ENCODE measurements at places on chromosomes 1 and 21.
A peak's percentile ranks its signal among the peaks of the same experiment; 100 is the strongest.

GRCh38 chr1:176479971-176480370 lies 17.0 kb downstream of the PAPPA2 start:
- DNase-seq, result no peak

DNA sequence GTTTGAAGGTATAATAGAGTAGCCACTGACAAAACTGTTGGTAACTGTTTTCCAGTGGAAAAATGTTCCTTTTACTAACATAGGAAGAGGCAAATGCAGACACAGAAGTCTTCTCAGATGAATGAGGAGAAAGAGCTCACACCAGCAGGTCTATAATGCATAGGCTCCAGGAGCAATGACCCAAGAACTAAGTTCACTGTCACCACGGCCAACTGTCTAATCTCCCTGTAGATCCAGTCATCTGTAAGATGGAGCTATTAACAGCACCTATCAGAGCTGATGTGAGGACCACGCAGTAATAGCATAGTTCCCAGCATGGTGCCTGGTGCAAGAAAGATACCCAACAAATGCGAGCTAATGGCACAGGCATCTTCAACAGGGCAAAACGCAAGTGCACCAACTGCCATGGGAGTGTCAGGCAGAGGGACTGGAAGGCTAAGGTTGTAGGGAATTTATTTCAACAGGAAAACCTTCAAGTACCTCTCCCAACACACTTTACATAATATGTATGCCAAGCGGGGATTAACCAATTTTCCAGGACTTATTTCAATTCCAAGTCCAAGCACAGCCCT lies 12.9 kb downstream of the GNB1 start:
- no peak for DNase-seq

GRCh38 chr21:38843806-38844503 lies 38.2 kb downstream of the ETS2 start:
- peak; percentile 83 for DNase-seq

DNA sequence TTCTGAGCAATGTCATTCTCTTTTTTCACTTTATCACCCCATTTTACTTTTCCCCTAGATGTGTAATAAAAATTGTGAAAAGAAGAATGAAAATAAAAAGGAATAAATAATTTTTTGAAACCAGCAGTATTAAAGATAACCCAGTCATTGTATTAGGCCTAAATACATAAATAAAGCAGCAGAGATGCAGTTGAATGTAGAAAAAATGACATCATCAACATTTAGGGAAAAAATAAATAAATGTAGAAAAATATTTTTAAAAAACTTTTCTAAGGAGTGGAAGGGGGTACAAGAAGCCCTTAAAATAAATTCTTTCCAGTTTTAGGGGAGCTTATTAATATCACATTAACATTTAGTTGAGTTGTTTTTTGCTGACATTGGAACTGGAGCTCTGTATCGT lies 15.3 kb upstream of the ENAH start:
- DNase-seq, result no peak

GRCh38 chr1:220323717-220324116 lies 51.5 kb upstream of the RAB3GAP2 start:
- DNase-seq, result no peak

DNA sequence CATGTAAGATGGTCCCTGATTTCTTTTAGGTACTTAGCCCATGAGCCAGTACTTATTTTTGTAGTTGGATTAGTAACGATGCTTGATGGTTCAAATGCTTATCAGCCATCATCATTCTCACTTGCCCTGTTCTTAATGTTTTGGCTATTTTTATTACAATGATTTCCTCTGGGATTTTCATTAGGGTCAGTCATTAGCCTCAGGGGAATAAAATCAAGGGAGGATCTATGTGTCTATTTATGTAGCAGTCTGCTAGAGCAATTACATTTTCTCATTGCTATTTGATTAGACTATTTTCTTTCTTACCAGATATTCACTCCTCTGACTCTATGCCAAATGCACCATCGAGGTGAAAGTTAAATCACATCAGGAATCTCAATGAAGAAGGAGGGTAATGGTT lies 10.9 kb upstream of the CCT8 start:
- DNase-seq, result no peak

GRCh38 chr1:156241926-156242325 lies at the start of gene BGLAP:
BGLAP (plus strand) TSS chr1:156242184; CDS start chr1:156242232, 48 bp downstream.
- no peak for DNase-seq

GRCh38 chr21:31443736-31444521 lies 99.9 kb upstream of the TIAM1 start:
- no peak for DNase-seq

DNA sequence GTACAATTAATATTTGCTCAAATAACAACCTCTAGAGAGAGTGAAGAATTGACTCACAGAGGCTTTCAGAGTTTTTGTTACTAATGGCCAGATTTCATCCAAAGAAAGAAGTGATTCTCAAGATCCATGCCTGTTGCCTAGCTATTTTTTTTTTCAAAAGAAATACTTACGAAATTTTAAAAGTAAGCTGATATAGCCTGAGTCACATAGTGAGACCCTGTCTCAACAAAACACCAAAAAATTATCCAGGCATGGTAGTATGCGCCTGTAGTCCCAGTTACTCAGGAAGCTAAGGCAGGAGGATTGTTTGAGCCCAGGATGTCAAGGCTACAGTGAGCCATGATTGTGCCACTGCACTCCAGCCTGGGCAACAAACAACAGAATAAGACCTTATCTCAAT lies 14.6 kb downstream of the PALMD start:
- no peak for DNase-seq

- DNase-seq, result no peak
Measured at GRCh38 chr1:244352156-244352830, 99.4 kb downstream of the ADSS2 start.

- DNase-seq, result no peak
Measured at GRCh38 chr1:7177438-7178146, 392.3 kb downstream of the CAMTA1 start.

DNA sequence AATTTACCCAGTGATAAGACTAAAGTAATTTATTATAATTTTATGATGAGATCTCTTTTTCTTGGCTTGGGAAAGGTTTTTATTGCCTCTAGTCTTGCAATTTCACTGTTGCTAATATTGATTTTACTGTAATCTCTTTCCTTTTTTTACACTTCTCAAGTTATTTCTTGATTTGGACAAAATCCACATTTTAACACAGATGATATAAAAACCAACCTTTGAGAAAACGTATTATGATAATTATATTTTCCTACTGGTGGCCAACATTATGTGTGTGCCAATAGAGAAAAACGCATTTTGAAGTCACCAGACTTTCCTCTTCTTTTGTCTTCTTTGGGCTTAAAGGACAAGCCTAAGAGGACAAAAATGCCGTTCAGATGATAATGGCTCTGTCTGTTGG lies 314.9 kb downstream of the PRDM2 start:
- DNase-seq, result no peak

- no peak for DNase-seq
Measured at GRCh38 chr1:46422261-46422871, 28.2 kb downstream of the FAAH start.
